ENCODE measurements at places on chromosomes 7 and 10.

DNA sequence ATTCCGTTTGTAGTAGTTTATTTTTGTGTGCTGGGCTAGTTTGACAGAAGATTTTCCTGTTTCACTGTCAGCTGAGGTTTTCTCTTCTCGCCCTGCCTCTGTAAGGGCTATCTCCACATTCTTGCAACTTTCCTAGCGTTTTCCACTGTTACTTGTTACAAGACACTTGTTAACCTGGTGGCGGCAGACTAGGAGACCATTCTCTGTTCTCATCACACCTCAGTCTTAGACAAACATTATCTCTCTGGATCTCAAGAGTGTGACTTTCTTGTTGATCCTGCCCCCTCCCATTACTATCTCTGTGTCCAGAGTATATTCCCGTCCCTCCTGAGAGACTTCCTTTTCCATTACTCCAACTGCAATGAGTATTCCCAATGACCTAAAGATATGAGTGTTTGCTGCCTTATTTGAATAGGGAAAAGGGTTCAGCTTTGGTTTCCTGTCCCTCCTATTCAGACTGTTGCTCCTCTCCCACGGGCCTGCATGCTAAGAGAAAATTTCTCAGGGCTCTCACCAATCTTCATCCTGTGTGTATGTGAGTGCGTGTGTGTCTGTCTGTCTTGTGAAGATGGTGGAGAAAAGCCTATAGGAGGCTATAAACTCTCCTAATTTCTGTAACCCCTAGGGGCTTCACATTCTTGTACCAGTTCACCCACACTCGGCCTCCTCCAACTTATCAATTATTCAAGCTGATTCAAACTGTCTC is 722.4 kb upstream of the POT1 start:
- DNase-seq = no peak

DNA sequence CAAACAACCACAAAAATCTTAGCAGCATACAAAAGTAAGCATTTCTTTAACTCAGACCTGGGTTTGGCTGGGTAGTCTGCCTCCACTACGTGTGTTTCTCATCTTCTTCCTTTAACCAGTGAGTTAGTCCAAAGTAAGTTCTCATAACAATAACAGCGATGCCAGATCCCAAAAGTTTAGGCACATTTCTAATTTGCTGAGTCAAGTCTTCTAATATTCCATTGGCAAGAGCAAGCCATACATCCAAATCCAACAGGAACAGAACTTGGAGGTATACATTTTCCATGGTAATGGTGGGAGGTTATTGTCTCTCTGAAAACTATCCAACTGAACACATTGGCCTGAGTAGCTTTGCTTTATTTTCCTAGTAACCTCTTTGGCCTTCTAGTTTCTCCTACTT is 115.7 kb upstream of the CNTNAP2 start:
- DNase-seq = no peak

DNA sequence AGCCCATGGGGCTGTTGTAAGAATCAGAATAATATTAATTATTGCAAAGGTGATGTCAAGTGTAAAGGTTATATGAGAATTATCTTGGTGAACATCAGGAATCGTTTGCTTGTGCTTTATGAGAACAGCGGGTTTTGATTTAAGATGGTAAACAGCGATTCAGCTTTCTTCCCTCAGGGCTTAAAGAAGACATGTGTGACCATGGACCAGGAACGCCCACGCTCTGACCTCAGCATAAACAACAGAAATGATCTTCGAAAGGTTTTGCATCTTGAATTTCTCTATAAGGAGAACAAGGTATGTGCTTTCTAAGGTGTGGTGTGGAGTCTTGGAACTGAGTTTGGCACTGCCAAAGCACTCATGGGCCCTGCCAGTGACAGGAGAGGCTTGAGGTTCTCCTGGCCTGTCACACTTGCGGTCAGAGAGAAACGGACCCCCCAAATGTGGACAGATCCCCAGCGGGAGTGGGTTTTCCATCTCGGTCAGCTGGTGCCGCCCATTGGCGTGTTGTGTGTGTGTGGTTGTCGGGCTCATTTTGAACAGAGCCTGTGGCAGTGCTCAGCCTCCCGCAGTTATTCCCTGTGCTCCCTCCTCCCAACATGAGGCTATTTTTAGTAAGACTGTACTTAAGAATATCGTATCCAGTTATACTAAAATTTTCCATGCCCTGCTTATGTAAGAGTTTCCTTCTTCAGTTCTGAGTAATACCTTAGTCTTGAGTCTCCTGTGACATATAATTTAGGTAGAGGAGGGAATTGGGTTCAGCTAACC is 7.2 kb downstream of the MINDY4 start:
- DNase-seq = no peak

- peak; percentile 83 for DNase-seq
Measured at GRCh38 chr10:119395280-119396007, 147.1 kb downstream of the RGS10 start.

DNA sequence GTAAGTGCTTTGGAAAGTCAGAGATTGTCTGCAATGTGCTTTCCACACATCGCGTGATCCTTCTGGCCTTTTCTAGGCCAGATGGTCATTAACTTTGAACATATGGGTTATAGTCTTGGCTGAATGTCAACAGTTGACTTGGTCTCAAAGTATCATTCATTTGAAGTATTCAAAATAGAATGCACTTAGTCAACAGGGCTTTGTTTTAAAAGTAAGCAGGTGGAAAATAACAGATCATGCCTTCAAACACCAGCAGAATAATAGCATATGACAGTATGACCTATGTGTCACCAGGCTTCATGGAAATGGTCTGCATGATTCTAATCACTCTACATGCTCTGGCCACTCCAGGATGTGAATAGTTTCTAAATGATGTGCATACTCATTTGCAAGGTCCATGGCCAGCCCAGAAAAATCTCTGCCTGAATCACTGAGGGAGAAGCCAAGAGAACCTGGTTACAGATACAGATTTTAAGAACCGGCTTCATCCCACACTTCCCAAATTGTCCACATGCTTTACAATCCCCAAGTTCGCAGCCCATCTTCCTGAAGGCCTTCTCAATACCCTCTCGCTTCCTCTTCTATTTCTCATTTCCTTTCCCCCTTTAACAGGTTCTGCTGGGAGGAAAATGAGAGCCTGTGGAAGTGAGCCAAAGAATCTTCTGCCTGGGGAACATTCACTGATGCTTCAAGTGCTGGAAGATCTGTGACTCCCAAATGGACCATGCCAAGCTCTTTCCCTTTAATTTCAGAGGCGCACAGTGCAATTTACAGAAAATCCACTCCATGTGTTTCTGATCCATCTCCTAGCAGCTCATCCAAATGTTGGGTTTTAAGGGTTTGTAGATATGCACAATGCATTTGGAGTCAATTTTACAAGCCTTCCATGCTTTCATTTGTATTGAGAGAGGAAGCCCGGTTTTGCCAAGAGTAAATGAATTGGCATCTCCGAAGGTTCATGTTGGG is 122.8 kb upstream of the GDF10 start:
- no peak for DNase-seq

- peak; percentile 70 for DNase-seq
Measured at GRCh38 chr7:83271212-83272099, 108.8 kb upstream of the PCLO start.

DNA sequence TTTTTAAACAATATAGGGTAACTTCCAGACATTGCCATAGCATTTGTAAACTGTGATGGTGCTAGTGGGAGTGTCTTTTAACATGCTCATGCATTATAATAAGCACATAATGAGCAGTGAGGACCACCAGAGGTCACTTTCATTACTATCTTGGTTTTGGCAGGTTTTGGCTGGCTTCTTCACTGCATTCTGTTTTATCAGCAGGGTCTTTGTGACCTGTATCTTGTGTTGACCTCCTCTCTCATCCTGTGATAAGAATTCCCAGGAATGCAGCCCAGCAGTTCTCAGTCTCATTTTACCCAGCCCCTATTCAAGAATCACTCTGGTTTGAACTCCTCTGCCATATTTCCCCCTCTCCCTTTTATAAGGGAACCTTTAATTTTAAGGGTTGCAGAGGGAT is 91.3 kb downstream of the ZNF467 start:
- no peak for DNase-seq

Data from Kasumi-1 (cell line).